ENCODE measurements at places on chromosomes 2 and 18.

GRCh38 chr2:226215902-226216503, 583.6 kb downstream of the IRS1 start:
- DNase-seq, result peak; percentile 72

- no peak for DNase-seq
Measured at GRCh38 chr2:108587621-108588020, 53.4 kb downstream of the LIMS1 start.

- peak; percentile 58 for DNase-seq
Measured at GRCh38 chr18:46337271-46337670, 233.1 kb downstream of the HAUS1 start.

DNA sequence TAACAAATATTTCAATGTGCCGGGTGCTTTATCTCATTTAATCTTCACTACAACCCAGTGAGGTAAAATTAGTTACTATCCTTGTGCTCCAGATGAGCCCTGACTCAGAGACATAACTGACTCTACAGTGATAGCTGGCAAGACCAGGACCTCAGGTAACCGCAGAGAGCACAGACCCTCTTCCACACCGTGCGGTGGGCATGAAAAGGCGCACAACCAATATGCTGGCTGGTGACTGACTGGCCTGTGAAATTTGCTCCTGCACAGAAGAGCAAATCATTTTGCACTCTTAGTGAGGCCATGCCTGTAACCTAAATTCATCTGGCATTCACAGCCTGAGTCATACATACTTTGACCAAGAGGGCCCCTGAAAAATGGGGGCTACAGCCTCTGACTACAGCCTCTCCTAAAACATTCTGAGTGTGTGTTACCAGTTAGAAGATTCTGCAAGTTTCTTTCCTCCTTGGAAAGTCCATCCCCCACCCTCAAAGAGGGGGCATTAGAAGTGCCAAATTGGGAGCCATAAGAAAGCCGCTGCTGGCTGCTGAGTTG, 22.4 kb upstream of the MSGN1 start:
- no peak for DNase-seq

DNA sequence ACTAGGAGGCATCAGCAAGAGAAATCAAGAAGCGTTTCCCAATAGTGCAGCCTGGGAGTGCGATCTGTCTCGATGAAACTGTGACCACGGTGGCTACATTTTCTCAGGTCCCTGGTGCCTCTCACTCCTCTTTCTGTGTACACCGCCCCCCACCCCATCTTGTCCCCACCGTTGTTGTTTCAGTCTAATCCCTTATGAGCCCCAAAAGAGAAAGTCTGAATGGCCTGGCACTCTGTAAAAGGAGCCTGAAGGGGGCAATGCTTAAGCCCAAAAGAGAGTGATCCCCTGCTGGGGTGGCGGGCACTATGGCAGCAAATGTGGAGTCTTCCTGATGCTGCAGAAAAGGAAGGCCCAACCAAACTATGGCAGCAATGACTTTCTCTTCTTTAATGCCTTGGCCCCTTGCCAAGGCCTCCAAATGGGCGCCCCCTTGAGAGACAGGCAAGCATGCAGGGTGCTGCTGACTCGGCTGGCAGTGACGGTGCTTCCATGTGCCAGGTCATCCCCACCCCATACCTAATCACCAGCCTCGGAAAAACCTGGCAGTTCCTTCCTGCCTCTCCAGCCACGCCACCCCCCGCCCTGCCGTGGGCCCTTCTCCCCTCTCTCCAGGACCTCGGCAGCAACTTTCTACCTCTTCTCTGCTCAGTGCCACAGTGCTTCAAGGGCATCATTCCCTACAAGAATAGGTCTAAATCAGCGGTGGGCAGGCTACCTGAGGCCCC, 123.0 kb downstream of the CYP26B1 start:
- DNase-seq, result no peak

- DNase-seq, result no peak
Measured at GRCh38 chr2:16084274-16084673, 143.9 kb downstream of the MYCN start.

DNA sequence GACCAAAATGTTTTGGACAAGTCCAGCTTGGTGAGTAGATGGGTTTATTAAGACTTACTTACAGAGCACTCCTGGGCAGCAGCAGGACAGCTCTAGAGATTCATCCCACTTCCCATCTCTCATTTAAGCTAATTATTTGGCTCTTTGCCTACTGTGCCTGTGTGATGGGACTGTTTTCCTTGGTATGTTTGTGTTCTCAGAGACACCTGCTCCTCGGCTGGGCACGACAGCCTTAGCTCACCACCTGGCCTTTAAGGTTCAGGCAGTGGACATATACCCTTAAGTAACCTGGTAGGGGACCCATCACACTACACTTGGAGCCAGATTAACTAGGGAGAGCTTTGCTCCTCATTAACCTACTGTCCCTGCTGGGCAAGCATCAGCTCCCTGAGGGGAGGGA, 41.7 kb upstream of the EFEMP1 start:
- DNase-seq, result no peak

DNA sequence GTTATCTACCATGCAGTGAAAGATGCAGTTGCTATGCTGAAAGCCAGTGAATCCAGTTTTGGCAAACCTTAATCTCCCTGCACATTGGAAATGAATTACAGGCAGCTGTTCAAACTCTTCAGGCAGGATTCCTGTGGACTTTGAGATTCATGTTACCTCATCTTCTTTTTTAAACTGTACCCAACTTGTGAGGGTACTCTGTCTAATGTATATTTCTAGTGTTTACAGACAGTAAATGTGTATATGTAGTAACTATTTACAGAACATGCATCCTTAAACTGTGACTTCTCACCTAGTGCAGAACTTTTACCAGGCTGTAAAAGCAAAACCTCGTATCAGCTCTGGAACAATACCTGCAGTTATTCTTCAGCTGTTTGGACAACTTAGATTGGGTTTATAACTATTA, 50.9 kb downstream of the KDM3A start:
- DNase-seq, result no peak

- no peak for DNase-seq
Measured at GRCh38 chr2:39735648-39736047, 43.4 kb downstream of the THUMPD2 start.

DNA sequence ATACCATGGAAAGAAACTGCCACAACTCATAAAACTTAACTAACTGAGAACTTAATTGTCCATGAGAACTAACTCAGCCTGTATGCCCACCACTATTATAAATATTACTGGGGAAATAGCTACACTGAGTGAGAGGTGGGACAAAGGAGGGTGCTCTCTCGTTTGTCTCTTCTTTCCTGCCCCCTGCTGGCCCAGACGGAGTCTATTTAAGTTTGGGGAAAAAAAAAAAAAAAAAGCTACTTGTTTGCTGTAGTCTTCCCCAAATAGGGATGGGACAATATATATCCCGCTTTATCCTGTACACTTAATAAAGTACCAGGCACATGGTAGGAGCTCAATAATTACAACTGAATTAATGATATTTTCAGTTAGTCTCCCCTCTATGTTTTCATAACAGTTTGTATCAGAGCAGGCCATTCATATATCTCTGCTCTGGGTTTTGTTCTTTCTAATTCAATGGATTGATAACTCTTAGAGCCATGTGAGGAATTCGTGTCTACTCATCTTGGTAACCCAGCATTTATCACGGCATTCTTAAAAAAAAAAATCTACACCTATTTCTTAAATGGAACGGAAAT, 647.6 kb upstream of the PKDCC start:
- peak; percentile 21 for DNase-seq

DNA sequence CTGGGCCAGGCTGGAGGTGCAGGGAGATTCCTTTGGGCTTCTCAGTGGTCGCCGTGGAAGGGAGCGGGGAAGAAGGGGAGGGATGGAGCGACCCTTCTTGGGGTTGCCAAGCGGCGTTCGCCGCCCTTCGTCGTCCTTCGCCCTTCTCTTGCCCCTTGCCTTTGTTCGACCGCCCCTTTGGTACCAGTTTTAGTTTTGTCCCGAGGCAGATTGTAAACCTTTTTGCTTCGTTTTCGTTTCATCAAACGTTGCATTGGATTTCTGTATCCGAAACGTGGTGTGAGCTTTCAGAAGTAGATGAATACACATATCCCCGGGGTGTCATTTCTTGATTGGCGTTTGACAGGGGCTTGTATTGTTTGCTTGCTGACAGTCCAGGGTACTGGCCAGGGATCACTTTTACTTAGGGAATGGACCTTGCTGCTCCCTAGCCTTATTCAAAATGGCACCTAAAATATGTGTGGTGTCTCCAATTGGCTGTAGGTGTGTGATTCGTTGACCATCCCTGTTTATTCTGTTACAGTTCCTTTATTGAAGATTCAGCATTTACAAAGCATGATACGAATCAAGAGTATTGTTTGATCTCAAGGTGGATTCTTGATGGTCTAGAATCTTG, 788 bp downstream of the USP14 start:
- peak; percentile 14 for DNase-seq

DNA sequence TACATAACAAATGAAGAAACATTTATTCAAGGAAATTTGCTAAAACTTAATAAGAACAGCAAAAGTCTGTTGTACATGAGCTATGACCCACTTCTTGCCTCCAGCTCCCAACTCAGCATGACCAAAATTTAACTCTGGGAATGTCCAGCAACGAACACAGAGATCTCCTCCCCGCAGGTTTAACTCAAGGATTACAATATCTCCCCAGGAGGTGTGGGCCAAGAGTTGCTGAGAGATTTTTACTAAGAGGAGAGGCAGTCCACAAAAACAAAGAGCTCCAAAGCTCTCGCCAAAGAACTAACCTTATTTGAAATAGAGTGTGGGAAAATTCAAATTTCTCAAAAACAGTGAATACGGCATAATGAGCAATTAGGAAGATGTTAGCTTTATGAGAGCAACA, 318.5 kb downstream of the GRB14 start:
- DNase-seq, result no peak

- DNase-seq, result no peak
Measured at GRCh38 chr2:105731511-105731910, 13.2 kb upstream of the NCK2 start.

DNA sequence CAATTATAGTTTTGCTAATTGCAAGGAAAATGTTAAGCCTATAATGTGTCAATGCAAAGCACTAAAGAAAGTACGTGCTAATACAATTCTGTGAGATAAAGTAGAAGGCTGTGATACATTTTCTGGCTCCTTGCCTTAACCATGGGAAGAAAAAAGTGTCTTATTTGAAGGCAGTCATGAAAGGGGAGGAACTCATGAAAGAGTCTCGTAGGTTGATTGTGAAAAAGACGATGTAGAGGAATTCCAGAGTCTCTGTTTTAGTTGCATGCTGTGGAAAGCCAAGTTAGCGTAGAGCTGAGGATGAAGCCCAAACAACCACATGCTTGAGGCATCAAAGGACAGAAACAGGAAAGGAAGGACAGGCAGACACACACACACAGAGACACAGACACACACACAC, 214.1 kb downstream of the MEIS1 start:
- no peak for DNase-seq

- no peak for DNase-seq
Measured at GRCh38 chr2:96623116-96623515, 15.0 kb downstream of the KANSL3 start.

- no peak for DNase-seq
Measured at GRCh38 chr2:232525791-232526371, at the start of gene CHRND. Gene CHRND (plus strand): TSS chr2:232526160. CDS start chr2:232526216, 56 bp downstream.

GRCh38 chr2:66428986-66429612, 5.8 kb upstream of the MEIS1 start:
- DNase-seq, result peak; percentile 83

- DNase-seq, result no peak
Measured at GRCh38 chr2:235811446-235812184, 317.8 kb downstream of the AGAP1 start.

GRCh38 chr2:4151521-4151920, 448.1 kb downstream of the DCDC2C start:
- DNase-seq, result no peak

GRCh38 chr2:226738821-226739544, 60.6 kb downstream of the IRS1 start:
- DNase-seq, result peak; percentile 19

GRCh38 chr2:119266091-119266589, 42.5 kb downstream of the STEAP3 start:
- no peak for DNase-seq

DNA sequence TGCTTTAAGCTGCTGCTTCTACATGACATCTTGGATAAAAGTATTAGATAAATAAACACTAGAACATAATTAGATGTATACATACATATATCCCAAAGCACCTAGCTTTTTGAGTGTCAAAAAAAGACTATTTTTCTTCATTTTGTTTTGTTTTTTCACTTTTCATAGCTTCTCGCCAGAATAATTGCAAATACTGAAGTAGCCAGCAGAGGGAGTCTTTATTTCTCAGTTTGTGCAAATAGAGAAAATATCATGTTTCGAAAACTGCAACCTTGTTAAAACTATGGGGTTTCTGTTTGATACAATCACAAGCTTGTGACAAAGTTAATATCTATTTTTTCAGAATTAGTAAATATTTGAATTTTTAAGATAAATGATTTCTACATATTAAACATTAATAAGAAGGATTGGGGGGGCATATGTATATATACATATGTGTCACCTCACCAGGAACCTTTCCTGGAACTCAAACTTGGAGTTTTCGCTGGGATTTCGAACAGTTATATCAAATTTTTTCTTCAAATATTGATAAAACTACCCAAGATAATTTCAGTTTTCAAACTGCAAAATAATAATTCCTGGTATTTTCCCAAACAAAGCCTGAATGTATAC, 61.0 kb downstream of the GRB14 start:
- peak; percentile 16 for DNase-seq

DNA sequence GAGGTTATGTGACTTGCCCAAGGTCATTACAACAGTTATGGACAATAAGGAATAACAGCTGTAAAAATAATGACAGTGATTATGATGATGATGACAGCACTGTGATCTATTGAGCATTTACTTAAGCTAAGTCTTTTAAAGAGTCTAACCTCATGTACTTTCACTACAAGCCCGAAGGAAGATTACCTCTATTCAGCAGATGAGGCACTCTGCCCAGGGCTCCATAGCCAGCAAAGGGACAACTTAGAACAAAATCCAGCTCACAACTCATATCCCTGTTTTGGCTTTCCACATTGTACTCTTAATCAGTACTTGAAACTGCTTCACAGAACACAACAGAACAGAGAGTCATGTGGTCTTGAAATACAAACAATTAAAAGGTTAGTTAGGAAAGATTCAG, 290.2 kb downstream of the ZNF385B start:
- DNase-seq, result no peak

DNA sequence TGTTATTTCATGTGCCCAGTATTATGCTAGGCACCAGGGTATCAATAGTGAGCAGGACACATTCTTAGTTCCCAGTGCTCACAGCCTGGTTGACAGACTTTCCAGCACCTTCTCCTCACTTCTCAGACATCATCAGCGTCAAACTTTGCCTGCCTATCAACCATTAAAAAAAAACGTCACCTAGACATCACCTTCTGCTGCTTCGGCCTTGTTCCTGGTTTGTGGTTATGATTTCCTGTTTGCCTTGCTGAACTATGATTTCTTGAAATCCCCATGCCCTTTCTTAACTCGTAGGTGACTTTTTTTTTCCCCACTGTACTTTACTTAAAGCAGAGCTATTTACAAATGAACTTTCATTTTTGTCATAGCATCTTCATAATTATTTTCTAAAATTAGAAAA, 60.4 kb upstream of the NABP1 start:
- DNase-seq, result no peak

- DNase-seq, result peak; percentile 65
Measured at GRCh38 chr2:290090-290722, 2.3 kb upstream of the ALKAL2 start.

All from cerebellar cortex (tissue), 1 donor.